ENCODE measurements at places on chromosomes 1 and 21. TPM values are rescaled to one million over a fixed set of nuclear protein-coding genes. Genes with fewer than 3 reads are reported as not detected.

DNA sequence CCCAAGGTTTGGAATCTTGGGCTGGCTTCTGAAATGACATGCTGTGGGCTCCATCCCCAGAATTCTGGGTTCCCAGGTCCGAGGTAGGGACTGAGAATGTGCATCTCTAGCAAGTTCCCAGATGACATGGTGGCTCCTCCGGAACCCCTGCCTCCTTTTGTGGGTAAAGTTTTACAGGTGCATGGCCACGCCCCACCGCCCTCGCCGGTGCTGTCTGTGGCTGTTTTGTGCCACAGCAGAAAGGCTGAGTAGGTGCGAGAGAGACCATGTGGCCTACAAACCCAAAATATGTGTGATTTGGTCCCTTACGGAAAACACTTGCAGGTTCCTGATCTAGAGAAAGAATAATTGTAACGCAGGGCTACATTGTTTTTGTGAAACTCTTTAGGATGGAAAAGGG, 30.9 kb downstream of the SKI start:
- no peak for DNase-seq

- no peak for DNase-seq
Observed at GRCh38 chr1:84083307-84083706, 60.8 kb upstream of the PRKACB start.

HCN3 gene
- 1.5 TPM for total RNA-seq

DNA sequence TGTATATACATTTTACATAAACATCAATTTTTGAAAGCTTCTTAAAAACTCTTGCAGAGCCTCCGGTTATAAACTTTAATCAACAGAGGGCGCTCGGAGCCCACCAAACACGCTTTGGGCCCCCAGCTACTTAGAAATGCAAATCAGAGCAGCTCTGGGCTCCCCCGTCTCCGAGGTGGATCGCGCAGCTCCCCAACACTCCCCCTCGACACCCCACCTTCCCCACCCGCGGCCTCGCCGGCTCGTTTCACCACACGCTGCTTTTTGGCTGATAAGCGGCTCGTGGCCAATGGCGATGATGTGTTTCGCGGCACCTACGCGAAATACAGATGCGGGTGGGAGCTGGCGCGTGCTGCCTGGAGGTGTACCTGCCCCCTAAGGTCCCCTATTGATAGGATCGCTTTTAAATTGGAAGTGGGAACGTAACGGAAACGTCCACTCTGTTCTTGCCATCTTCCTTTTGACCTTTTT, 1.7 kb upstream of the KIF26B start:
- peak; percentile 47 for DNase-seq

DNA sequence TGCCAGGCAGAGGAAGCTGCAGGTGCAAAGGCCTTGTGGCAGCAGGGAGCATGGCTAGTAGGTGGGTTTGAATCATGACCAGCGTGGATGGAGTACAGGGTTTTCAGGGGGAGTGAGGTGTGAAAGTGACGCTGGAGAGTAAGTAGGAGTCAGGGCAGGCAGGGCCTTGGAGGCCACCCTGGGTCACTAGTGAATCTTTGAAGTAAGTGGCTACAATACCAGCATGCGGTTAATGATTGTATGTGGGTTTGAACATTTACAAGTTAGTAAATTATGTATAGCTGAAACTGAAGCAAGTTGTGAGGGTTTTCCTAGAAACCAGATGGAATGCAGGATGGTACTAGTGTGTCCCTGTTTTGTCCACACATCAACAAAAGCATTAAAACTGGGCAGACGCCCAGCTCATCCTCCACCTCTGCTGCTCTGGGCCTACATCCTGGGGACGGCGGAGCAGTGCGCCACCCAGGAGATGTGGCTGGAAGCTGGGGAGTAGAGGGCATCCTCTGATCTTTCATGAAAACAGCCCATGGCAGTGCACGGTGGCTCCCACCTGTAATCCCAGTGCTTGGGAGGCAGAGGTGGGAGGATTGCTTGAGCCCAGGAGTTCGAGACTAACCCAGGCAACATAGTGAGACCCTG, 41.2 kb upstream of the B3GALNT2 start:
- no peak for DNase-seq

DNA sequence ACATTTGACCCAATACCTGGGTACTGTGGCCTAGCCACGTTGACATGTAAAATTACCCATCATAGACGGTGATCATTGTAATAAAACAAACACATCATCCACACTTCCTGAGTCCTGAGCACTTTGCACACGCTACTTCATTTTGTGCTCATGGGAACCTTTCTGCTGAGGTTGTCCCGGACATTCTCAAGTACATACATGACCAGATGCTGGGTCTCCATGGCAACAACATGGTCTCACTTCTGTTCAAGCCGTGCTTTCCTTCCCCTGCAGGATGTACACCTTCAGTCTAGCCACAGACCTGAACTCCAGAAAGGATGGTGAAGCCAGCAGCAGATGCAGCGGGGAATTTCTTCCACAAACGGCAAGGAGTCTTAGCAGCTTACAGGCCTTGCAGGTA, 22.7 kb downstream of the UBASH3A start:
- DNase-seq = no peak

ETS2 gene
- total RNA-seq = 43.8 TPM

DNA sequence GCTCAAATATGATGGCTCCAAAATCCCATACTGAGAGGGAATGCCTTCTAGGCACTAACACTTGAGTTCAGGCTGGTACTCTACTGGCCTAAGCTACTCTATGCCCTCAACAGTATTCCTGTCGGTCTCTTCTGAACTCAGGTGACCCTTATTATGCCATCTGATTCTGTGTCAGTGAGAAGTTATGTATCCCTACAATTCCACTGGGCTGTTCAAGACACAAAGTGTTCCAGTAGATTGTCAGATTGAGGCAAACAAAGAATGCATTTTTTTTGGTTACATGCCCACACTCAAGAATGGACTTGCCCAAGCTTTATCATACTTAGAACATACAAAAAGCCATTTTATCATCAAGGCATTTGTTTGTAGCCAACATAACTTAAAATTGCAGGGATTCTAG, 553.8 kb upstream of the PRMT6 start:
- DNase-seq = no peak

DNA sequence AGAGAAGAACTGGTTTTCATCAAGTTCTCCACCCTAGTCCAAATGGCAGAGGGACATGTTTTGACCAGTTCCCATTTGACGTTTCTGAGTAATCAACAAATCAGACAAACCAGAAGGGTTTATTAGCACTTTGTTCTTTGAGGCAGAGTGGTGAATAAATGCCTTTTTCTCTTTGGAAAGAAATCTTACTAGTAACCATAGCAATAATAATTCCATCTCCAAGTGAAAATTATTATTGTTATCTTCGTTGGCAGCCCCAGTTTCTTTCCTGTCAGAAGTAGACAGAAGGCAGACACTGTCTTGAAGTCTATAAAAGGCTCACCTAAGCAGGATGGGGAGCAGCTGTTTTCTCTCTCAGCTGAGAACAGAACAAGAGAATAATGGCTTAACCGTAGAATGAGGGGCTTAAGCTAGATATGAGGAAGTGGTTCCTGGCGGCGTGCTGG, 391.6 kb downstream of the PBX1 start:
- peak; percentile 30 for DNase-seq

All from left ventricle myocardium superior (tissue), 1 donor.